Small intestine (tissue), 16 donors: ENCODE measurements at places on chromosomes 5 and 9.

GRCh38 chr5:91434348-91434747 is 51.2 kb upstream of the ARRDC3 start:
- no peak for DNase-seq

- DNase-seq = no peak
Observed at GRCh38 chr5:6833406-6833805, 120.2 kb downstream of the TENT4A start.

- no peak for DNase-seq
Observed at GRCh38 chr5:116371935-116372334, 202.7 kb downstream of the SEMA6A start.

GRCh38 chr5:129001841-129002526 is 36.7 kb downstream of the SLC27A6 start:
- no peak for DNase-seq

DNA sequence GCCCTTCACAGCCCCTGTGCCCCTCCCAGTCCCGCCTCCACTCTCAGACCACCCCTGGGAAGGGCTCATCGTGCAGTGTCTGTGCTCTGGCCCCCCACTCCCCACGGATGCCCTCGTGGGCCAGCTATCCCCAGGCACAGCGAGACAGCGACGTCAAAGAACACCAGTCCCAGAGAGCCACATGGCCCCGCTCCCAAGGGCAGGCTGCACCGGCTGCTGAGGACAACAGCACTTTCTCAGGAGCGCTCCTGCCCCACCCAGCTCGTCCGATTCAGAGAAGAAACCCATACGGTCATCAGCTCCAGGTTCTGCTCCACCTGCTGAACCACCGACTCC is 4.8 kb upstream of the SNAPC4 start:
- no peak for DNase-seq

GRCh38 chr5:56490971-56491468 is 257.9 kb upstream of the ANKRD55 start:
- DNase-seq = no peak

- peak; percentile 33 for DNase-seq
Observed at GRCh38 chr5:50963971-50964745, 297.7 kb downstream of the PARP8 start.

DNA sequence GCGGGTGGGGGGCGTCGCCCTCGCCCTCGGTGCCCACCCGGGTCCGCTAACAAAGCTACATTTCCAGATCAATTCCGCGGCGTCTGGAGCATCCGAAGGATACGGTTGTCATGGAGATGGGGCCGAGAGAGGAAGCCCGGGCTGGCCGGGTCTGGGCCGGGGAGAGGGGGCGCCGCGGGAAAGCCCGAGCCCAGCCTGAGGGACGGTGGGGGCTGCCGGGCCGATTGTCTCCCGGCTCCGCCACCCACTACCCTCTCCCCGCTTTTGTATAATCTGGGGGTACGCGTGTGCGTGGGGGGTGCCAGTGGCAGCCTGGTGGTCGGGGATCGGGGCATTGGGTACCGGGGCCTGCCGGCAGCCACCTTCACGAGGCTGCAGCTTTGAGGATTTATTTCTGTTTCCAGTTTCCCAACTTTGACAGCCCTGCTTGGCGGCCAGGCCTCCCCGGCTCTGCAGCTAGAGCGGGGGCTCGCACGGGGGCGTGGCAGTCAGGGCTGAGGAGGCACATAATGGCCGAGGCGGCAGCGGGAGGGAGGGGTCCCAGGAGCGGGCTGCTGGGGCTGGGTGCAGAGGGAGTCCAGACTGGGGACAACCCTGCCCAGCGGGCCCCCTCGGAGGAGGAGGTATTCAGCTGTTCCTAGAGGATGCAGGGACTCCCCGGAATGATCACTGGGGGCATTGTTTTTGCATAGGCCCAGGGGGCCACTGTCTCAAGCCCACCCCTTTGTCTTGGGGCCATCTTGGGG is 626 bp downstream of the PSD2 start:
- no peak for DNase-seq

DNA sequence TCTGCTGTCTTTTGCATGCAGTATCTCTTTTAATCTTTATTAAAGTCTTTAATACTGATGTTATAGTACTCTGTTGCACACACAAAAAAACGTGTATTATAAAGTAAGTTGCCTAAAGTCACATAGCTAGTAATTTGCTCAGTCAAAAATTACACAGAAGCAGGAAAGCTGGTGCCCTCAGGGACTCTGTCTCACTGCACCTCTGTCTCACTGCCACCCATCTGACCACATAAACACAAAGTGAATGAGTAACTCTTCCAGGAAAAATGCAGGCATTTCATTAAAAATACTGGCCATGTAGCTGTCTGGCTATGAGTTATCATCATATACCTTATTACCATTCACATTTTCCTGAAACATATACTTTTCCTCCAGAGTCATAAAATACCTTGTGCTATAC is 591.7 kb downstream of the CSNK1G3 start:
- DNase-seq = no peak

DNA sequence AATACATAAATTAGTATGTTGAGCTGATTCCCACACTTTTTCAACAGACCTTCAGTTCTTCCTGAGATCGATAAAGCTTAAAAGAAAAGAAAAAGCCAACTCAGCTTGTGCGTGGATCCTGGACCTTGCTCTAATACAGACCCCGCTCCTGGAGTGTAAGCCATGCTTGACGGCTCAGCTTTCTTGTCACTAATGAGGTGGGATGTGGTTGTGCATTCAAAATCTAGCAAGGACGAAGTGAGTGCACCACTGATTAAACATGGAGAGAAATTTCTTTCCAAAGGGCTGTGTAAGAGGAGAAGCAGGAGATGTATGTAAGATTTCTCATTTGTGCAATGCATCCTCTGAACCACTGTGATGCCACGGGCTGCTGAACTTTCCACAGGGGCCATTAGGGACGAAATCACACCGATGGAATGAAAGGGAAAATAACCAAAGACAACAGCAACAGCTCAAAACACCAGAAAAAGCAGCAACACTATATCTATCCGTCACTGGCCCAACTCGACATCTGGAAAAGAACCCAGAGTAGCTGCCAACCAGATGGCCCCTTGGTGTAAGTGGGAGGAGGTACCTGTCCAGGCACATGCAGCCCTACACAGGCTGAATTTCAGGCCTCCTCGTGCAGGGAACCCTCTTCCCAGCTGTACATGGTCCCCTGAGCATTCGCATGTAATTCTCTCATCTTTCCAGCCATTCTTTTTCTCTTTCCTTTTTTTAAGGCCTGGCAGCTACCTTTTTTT is 178.9 kb downstream of the SREK1 start:
- DNase-seq = no peak

- DNase-seq = no peak
Observed at GRCh38 chr5:141945511-141946051, 12.4 kb downstream of the PCDH12 start.

DNA sequence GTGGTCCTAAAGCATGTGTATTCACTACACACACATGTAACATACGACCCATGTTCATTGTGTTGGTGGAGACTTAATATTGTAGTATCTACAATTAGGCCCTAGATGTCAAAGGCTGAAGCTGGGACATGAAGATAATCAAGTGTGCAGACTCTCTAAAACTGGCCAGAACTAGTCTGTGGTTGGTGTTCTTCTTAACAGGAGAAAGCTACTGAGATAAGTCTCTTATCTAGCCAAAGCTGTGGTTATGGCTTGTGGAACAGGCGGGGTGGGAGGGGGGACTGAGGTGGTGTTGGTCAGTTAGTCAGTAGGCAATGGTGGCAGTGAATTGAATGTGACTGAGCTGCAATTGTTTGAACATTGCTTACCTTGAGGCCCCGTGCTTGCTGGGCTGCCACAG is 112.7 kb upstream of the SLC24A2 start:
- DNase-seq = no peak

GRCh38 chr5:158877124-158877581 is 222.6 kb downstream of the EBF1 start:
- DNase-seq = no peak

DNA sequence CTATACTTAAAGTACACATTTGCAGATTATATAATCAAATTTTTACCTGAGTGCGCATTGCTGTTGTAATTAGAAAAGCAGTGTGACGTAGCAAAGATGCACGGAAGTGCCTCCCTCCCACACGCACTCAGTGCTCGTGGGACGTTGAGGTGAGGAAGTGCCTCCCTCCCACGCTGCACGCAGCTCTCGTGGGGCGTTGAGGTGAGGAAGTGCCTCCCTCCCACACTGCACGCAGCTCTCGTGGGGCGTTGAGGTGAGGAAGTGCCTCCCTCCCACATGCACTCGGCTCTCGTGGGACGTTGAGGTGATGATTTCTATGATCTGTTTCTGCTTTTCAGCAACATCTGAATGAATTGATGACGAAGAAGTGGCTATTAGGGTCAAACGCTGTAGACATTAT is 21.0 kb downstream of the EXOC3 start:
- peak; percentile 37 for DNase-seq

DNA sequence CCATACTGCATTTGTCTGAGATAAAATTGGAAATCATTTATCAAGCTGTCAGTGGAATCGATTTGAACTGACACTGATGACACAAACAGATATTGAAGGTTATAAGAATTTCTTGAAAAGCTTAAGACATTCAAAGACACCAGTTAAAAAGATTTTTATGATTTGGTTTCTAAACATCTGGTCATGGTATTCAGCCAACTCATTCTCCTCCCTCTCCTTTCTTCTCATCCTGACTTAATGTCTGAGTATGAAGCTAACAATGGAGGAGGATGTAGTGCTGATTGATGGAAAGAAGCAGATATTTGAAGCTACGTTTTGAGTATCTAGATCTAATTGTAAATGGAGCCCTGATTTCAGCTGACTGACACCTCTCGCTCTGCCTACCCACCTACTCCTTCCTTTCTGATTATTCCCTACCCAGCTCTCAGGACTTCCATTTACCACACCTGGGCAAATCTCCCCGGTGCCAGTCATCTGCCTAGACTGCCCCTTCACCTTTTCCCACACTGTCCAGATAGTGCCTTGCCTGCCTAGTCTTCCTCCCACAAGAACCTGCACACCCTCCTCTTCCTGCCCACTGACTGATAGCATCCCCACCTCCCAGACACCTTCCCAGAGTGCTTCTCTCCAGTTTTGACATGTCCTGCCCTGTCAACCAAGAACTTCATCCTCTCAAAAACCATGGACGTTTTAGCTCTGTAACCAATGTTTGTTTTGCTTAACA is 20.7 kb upstream of the LIFR start:
- no peak for DNase-seq

DNA sequence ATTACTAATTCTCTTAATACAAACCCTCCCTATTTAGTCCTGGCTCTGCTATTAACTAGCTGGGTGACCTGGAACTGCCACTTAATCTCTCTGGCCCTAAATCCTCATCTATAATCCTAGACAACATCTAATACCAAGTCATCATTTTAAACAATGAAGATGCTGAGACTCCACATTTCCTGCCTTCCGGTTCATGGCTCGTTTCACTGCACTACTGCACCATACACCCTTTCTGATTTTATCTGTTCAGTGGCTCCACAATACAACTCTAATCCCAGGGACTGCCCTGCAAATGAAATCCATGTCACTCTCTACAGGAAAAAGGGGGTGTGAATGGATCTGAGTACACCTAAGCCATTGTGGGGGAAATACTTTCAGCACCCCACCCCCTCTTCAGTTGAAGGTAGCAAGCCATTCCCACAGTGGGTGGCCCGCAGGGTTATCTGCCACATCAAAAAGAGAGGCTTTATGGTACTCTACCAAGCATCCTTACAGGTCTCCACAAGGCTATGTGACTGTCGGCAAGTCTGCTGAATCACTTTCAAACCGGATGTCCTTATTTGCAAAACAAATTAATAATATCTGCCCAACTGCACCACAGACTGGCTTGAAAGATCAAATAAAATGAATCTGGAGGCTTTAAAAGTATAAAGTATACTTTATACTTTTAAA is 89.5 kb downstream of the EPB41L4A start:
- no peak for DNase-seq

GRCh38 chr5:123754908-123755307 is 242.9 kb downstream of the CSNK1G3 start:
- DNase-seq = no peak

DNA sequence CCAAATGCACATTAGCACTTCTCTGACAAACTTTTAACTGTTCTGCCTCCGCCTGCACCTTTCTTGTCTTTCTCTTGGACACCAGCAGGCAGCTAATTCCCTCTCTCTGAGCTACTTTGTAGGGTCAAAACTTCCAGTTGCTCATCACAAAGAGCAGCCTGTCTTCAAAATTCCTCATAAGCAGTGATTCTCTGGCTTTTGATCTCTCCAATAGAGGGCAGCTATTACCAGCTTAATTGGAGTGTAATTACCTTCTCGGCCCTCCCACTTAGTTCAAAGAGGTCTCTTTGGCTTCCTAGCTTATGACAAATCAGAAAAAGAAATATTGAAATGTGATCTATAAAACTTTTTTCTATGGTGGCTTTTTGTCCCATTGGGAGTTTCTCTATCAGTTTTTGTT is 43.6 kb upstream of the RAD23B start:
- peak; percentile 63 for DNase-seq

- DNase-seq = no peak
Observed at GRCh38 chr9:135110416-135110815, 22.9 kb downstream of the OLFM1 start.

DNA sequence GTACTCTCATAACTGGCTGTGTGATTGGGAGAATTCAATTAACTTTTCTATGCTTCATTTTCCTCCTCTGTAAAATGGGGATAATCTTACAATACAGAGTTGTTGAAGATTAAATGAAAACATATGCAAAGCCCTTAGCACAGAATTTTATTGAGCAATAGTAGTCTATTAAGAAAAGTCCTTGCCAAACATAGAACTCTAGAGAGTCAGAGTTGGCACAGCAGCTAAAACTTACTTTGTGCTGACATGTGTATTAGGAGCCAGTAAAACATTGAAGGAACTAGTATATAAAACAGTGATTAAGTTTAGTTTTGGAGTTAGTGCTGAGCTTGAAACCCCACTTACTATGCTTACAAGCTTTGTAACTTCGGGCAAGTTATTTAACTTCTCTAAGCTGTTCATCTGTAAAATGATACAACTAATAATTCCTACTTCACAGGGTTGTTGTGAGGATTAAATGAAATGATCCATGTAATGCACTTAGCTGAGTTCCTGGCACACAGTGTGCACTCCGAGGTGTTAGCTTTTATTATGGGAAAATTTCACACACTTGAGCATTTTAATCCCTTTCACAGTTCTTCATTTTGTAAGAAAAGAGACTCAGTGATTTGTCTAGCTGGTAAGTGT is 20.0 kb upstream of the GRIN3A start:
- no peak for DNase-seq

DNA sequence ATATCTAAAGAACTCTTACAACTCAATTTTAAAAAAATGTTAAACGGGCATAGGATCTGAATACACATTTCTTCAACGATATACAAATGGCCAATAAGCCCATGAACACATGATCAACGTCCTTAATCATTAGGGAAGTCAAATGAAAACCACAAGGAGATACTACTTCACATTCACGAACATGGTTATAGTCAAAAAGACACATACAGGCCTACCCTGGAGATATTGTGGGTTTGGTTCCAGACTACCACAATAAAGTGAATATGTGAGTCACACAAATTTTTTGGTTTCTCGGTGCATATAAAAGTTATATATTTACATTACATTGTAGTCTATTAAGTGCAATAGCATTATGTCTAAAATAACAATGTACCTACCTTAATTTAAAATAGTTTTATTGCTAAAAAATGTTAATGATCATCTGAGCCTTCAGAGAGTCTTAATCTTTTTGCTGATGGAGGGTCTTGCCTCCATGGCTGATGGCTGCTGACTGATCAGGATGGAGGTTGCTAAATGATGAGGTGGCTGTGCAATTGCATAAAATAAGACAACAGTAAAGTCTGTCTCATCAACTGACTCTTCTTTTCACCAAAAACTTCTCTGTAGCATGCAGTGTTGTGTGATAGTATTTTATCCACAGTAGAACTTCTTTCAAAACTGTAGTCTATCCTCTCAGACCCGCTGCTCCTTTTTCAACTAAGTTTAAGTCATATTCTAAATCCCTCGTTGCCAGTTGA is 15.1 kb downstream of the AK3 start:
- DNase-seq = no peak
